B cell (primary cell): ENCODE measurements at places on chromosomes 1 and 21. TPM values are rescaled to one million over a fixed set of nuclear protein-coding genes. Genes with fewer than 3 reads are reported as not detected.
A peak's percentile ranks its signal among the peaks of the same experiment; 100 is the strongest.

The MIXL1 gene
- polyA plus RNA-seq = 0.49 and 0.84 TPM in 2 replicates

The TCHH gene
- not detected in 2 replicates for polyA plus RNA-seq

The RNU1-1 gene
- polyA plus RNA-seq = not detected in 2 replicates

The SLC6A9 gene
- polyA plus RNA-seq = 0.28 and 0.65 TPM in 2 replicates

The ILDR2 gene
- polyA plus RNA-seq = 0.01 and 0.03 TPM in 2 replicates

The CNKSR1 gene
- polyA plus RNA-seq = 5.8 and 8.8 TPM in 2 replicates

The SPRR1B gene
- not detected in 2 replicates for polyA plus RNA-seq

The HSD3B2 gene
- not detected in 2 replicates for polyA plus RNA-seq

The CLDN17 gene
- not detected in 2 replicates for polyA plus RNA-seq

The BTG2 gene
- polyA plus RNA-seq = 300 and 778 TPM in 2 replicates

The GPR61 gene
- not detected in 2 replicates for polyA plus RNA-seq

The XCL2 gene
- 1.5 and 3.1 TPM in 2 replicates for polyA plus RNA-seq

DNA sequence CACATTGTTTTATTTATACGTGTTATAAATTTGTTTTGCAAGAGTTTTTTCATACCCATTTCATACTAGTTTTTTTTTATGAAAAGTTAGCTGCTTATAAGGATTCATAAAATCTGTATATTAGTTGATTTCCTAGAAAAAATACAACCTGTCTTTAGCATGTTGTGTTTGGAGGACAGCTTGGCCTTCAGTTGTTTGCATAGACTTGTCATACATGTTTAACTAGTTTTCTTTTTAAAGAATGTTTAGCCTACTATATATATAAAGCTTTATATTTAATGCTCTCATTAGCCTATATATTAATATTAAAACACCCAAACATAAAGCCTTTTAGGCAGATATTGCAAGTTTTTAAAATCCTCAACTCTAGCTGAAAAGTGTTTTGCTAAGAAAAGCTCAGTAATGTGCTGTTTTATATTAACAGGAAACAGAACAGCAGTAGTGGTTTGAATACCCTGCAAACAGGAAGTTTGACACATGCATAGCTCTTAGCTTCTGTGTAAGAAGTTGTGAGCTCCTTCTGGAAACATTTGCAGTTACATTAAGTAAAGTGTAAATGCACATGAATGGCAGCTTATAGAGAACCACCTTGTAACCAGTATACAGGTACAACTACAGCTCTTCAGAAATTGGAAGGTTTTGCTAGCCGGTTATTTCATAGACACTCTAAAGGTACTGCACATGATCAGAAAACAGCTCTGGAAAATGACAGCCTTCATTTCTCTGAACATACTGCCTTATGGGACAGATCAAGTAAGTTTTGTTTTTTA, at the start of gene PRKACB:
TSS of gene PRKACB (plus strand) at position 476 of the 770 bp plus-strand sequence. CDS start at position 567, 91 bp downstream.
- DNase-seq = peak; percentile 65

DNA sequence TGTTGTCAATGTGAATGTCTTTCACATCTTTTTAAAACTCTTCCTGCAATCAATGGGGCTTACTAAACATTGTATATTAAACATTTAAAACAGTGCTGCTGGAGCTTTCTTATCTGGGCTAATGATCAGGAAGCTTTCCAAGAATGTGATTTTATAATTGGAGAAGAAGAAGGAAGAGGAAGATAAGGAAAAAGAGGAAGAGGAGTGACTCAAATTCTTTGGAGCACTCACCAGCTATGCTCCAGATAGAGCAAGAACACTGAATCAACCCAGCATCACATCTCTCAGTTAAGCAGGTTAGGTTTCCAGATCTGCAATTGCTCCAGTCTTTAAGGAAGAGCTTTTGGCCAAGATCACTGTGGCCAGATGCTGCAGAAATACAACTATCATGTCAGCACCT, 1.4 kb upstream of the SPRR2E start:
- DNase-seq = no peak

- no peak for DNase-seq
Observed at GRCh38 chr1:232524056-232524455, 105.9 kb downstream of the SIPA1L2 start.

DNA sequence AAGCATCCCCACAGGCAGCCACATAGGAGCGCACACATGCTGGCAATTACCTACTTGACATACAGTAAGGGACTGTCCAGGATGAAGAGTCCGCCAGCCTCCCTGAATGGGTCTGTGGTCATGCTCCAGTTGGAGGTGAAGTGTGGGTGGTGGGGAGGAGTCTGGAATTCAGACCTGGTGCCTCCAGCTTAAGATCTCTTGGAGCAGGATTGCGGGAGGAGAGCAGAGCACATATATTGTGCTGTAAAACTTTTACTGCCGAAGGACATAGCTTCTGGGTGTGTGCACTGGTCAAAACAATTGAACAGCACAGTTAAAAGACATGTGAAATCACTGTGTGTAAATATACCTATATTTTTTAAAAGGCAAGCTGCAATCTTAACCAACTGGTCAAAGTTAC, 17.9 kb downstream of the STK40 start:
- DNase-seq = no peak

GRCh38 chr1:10835822-10836421, 39.5 kb upstream of the CASZ1 start:
- DNase-seq = no peak

- no peak for DNase-seq
Observed at GRCh38 chr1:10744654-10745238, 51.7 kb downstream of the CASZ1 start.

DNA sequence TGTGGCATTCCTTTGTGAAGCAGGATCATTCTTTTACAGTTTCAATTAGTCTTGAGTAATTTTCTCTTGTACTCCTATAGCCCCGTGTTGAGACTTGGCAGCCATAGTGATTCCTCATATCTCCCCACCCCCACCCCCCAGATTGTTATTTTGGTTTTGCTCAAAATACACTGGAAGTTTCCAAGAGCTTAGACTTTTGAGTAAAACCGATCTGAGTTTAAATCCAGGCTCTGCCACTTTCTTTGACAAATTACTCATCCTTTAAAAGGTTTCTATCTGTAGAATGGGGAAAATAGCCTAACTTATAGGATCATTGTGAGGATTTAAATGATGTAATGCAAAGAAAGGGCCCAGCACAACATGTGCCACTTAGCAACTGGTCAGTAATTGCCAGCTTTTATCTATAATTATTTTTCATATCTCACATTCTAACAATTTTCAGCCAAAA, 53.1 kb upstream of the RC3H1 start:
- DNase-seq = no peak

GRCh38 chr1:108841703-108842102, 15.2 kb downstream of the AKNAD1 start:
- DNase-seq = no peak

GRCh38 chr1:160354388-160354985, 11.3 kb downstream of the NCSTN start:
- DNase-seq = peak; percentile 36

DNA sequence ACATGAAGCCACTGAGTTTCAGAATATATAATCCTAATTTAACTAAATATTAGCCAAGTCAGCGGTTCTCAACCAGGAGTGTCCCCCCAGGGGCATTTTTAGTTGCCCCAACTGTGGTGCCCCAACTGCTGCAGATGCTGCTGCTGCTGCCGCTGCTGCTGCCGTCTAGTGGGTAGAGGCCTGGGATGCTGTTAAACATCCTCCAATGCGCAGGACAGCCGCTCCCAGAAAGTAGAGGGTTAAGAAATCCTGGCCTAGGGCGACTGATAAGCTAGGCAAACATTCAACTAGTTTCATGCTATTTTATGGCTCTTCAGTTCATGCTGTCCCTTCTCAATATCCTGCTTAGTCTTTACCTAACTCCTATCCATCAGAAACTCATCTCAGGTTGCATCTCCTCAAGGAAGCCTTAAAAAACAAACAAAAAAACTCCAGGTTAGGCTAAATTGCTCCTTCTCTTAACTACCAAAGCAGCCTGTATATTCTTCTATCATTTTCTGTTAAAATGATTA, 9.9 kb upstream of the DCAF6 start:
- no peak for DNase-seq

DNA sequence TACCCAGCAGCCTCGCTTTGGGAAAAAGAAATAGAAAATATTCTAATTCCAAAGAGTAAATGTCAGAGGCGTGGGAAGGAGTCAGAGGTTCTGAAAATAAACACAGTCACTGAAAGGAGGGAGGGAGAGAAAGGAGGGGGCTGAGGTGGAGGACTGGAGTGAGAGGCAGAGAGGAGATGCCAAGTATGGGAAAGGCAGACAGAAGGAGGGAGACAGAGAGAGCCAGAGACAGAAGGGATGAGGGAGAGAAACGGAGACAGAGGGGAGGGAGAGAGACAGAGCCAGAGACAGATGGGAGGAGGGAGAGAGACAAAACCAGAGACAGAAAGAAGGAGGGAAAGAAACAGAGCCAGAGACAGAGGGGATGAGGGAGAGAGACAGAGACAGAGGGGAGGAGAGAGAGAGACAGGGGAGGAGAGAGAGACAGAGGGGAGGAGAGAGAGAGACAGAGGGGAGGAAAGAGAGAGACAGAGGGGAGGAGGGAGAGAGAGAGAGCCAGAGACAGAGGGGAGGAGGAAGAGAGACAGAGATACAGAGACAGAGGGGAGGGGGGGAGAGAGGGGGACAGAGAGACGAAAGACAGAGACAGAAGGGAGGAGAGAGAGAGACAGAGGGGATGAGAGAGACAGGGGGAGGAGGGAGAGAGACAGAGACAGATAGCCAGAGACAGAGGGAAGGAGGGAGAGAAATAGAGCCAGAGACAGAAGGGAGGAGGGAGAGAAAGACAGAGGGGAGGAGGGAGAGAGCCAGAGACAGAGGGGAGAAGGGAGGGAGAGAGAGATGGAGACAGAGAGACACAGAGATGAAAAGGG, 525.5 kb downstream of the MATN1 start:
- no peak for DNase-seq

DNA sequence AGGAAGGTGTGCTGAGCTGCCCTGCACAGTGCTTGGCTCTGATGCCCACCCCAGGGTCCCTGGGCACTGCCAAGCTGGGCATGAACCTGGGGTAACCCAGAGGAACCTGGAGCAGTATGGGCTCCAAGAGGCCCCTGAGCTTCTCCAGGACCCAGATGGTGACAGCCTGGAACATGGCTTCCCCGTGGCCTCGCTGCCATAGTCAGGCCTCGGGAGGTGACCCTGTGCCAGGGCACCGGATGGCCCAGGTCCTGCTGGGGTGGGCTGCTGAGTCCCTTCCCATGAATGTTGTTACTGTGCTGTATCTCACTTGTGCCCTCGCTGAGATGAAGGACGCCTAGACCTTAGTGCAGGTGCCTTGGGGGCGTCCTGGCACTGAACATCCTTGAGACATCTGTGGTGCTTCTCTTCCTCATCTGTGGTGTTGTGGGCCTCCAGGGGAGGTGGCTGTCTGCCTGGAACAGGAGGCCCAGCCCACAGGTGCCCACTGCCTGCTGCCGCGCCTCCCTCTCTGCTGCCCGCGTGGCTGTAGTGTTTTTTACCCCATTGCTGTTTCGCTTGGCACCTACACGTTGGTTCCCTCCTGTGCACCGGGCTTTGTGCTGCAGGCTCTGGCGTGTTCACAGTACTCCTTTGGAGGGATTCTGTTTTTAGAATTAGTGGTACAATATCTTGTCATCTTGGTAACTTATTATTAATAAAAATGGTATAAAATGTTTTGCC, 160.3 kb downstream of the PCBP3 start:
- no peak for DNase-seq

- DNase-seq = no peak
Observed at GRCh38 chr1:15152318-15153183, 996 bp upstream of the TMEM51 start.

DNA sequence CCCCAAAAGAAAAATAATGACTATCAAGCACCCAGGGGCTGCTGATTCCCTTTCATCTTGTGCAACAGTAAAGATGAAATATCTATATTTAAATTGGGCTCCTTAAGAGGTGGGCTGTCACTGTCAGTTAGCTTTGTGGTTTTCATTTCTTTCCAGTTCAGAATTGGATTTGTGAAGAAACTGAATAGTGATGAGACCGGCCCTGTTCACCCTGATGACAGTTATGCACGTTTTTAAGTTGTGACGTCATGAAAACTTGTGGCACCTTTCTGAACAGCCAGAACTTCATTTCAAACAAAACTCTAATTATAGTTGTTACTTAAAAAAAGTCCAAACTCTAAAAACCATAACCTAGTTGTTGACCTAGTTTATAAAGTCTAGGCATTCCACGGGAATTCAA, 125.9 kb downstream of the RUNX1 start:
- DNase-seq = no peak

DNA sequence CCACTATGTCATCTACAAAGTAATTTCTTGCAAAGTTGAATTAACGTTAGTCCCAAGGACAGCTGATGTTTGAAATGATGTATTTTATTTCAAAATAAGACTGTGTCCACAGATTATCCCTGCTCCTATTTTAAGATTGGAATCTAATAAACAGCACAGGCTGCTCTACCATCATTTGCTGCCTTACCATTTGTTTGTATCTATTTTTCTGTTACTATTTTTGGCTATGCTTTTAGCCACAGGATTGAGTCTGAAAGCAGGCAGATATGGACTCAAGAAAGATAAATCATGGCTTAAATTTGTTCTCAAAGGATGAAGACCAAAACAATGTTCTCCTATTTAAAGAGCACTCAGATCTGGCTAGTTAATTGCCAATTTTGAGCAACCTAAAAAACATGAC, 105.3 kb downstream of the RGS2 start:
- DNase-seq = no peak
